ENCODE measurements at places on chromosomes 13 and 19.

DNA sequence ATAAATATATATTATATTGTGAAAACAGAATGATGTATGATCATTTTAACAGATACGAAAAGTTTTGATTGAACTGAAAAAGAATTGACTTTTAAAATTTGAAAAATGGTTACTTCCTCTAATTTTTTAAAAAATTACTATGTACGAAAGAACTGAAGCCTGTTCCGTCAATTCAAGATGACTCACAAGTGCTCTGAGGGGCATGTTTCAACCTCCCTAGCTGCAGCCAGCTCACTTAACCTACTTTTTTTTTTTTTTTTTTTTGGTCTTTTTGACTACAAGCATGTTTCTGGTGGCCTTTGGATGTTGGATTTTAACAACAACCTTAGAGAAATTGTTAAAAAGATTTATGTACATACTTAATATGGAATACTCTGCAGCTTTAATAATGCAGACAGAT lies 1139.3 kb downstream of the DIAPH3 start:
- no peak for DNase-seq

GRCh38 chr19:49119411-49120324 lies at the start of gene PPFIA3:
Gene PPFIA3 (plus strand): TSS chr19:49119544. CDS start chr19:49127874, 8,330 bp downstream.
- DNase-seq = no peak

DNA sequence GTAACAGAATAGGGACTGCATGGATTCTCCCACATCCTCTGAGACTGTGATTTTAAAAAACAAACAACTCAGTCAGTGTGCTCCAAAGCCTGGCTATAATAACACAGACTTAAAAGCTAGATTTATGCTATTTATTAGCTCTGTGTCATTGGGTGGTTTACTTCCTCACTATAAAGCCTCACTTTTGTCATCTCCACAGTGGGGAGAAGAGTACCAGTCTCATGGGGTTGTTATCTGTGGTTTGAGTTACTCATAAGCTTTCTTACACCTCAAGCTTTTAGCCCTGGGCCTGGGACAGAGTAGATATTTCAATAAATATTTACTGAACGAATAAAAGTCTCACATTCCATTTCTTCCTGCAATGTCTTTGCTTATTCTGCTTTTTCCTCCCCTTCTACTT lies 5.3 kb downstream of the RNASEH2B start:
- no peak for DNase-seq

DNA sequence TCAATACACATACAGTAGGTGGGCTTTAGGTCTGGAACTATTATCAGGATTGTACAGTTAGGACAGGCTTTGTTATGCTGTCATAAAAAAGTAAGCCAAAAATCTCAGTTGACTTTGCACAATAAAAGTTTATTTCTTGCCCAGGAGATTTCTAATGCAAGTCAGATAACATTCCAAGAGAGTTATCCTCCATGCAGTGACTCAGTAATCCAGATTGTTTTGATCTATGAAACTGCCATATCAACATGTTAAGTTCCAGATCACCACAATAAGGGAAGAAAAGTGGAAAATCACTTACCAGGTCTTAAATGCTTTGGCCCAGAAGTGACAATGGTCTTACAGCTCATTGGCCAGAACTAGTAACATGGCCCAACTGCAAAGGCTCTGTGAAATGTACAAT lies 636.2 kb upstream of the KLF12 start:
- DNase-seq = peak; percentile 88

GRCh38 chr13:45821811-45822210 lies 29.7 kb downstream of the SIAH3 start:
- no peak for DNase-seq

DNA sequence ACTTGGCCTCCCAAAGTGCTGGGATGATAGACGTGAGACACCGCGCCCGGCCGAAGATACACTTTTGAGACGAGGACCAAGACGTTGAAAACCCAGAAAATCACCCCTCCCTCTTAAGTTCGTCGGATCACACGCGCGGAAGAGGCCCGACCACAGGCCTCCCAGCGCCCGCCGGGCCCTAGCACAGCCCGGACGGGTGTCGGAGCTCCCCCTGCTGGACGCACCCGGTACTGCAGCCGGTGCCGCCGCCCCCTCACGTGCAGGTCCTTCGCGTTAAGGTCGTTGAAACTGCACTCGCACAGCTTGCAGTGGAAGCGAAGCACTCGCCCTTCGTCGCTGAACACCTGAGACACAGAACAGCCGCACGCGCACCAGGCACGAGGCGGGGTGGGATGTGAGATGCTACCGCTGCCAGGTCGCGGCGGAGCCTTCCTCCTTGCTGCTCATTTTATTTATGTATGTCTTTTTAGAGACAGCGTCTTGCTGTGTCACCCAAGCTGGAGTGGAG lies 35.7 kb upstream of the MATK start:
- DNase-seq = no peak

DNA sequence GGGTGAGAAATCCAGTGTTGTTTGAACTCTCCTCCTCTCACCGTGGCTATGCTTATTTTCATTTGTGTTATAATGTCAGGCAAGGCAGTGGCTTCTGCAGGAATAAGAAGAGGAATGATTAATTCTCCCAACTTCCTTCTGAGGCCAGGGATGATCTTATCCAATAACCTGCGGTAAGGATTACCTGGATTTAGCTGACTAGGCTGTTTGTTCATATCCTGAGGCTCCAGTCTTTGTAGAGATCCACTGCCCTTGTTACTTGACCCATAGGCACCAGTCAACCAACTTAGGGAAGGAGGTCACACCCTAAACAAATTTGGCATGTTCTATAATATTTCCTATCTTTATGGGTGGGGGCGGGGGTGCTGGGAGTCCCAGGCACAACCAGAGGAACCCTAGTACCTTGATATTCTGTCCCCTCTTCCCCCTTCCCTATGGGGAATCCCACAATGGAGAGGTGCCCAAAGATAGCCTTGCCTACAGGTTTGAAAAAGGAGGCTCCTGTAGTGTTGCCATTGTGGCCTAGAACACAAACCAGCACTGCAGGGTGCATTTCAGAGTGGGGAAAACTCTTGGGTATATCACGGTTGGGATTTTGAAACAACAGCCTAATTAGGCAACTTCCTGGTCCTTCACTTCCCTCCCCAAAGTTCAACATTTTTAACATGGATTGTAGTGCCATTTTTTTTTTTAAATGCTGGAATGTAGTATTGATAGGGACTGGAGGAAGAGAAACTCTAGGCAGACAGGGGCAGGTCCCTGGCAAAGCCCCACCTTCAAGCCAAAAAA lies 977.5 kb upstream of the SPRY2 start:
- DNase-seq = no peak

DNA sequence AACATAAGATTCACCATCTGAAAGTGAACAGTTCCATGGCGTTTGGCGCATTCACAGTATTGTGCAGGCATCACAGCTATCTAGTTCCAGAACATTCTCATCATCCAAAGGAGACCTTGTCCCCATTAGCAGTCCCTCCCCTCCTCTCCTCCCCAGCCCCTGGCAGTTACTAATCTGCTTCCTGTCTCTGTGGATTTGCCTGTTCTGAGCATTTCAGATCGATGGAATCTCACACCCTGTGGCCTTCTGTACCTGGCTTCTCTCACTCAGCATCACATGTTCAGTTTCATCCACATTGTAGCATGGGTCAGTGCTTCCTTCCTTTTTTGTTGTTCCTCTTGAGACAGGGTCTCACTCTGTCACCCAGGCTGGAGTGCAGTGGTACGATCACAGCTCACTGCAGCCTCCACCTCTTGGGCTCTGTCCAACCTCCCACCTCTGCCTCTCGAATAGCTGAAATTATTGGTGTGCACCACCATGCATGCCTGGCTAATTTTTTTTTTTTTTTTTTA lies 34.6 kb downstream of the CRTC1 start:
- DNase-seq = no peak

GRCh38 chr13:88189728-88190127 lies 518.6 kb downstream of the SLITRK5 start:
- DNase-seq = no peak

- no peak for DNase-seq
These were observed 25.2 kb downstream of the CRTC1 start for GRCh38 chr19:18708452-18709231.

- no peak for DNase-seq
These were observed 197.5 kb downstream of the NBEA start for GRCh38 chr13:35139591-35139990.

DNA sequence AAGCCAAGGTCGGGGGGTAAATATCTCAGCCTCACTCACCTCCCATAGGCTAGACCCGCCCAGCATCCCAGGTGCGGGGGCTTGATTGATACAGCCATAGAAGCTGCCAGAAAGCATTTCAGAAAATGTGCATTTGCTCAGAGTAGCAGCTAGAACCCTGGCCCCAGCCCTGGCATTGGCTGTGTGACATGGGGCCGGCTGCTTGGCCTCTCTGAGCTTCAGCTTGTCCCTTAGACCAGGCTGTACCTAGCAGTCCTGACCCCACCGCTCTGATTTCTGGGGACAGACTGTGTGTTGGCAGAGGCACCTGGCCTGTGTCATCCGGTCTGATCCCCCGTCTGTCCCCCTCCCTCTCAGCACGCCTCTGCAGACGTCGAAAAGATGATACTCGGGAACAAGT lies 15.4 kb downstream of the RAB8A start:
- DNase-seq = no peak

GRCh38 chr13:75321084-75321483 lies 160.9 kb downstream of the TBC1D4 start:
- no peak for DNase-seq

GRCh38 chr13:111966933-111967332 lies 100.0 kb upstream of the SOX1 start:
- DNase-seq = no peak

DNA sequence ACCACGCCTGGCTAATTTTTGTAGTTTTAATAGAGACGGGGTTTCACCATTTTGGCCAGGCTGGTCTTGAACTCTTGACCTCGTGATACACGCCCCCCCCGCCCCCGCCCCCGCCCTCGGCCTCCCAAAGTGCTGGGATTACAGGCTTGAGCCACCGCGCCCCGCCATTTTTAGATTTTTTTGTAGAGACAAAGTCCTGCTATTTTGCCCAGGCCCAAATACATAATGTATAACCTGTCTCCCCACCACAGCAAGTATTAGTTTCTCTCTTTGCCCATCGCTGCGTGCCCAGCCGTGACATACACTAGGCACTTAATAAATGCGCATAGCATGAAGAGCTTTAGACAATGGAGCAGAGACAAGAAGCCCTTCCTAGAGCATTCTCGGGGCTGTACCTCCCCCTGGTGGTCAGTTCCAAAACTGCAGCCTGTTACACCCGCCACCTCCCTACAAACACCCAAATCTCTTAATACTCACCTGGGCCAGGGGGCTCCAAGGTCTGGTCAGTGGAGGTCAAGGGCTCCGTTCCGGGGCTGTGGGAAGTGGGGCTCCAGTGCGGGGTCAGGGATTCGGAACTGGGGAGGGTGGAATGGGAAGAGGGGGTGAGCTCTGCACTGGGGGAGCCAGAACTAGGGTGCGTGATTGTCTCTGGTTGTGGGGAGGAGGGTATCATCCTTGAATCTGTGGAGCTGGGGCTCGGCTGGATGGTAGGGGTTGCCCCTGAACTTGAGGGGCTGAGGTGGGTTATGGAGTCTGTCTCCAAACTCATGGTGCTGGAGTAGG lies 22.5 kb downstream of the IQCN start:
- no peak for DNase-seq

GRCh38 chr19:11745869-11746268 lies 7.1 kb upstream of the ZNF823 start:
- no peak for DNase-seq

DNA sequence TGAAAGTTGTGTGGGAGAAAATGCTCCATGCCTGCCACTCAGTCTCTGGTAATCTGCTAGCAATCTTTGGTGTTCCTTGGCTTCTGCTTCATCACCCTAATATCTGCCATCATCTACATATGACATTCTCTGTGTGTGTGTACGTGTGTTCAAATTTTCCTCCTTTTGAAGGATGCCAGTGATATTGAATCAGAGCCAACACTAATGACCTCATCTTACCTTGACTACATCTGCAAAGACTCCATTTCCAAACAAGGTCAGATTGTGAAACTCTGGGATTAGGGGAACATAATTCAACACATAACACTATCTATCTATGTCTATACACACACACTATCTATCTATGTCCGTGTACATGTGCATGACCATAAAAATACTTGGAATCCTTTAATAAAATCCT lies 81.4 kb upstream of the IRS2 start:
- no peak for DNase-seq

DNA sequence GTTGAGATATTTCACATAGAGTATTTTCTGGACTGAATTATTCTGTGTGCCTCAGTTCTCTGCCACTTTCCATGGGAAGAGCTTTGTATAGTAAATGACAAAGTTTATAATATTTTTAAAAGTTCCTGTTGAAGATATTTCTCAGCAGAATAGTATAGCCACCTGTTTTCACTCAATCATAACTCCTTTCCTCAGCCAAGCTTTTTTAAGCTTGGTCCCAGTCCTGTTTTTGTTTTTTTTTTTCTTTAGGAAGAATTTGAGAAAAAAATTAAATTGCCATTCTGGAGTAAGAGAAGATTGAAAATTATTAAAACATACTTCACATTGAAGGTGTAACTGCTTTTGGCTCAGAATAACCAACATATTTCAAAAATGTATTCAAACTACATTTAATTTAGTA lies 55.5 kb downstream of the ENOX1 start:
- DNase-seq = no peak

GRCh38 chr19:5932609-5933262 lies 18.7 kb downstream of the CAPS start:
- no peak for DNase-seq

DNA sequence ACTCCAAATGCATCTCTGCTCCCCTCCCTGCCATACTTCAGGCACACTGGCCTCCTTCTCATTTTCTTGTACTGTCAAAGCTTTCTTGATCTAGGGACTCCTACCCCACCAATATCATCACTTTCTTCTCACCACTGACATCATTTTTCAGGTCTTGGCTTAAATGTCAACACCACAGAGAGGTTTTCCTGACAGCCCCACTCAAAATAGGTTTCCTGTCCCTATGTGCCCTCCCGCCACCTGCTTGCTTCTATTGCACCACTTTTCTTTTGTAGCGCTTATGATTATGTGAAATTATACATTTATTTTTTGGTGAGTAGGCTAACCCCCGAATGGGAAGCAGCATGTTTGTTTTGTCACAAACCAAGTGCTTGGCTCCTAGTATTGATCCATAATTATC lies 164.6 kb downstream of the NDFIP2 start:
- DNase-seq = no peak

- no peak for DNase-seq
These were observed 24.7 kb upstream of the ZC3H13 start for GRCh38 chr13:46077265-46077664.

DNA sequence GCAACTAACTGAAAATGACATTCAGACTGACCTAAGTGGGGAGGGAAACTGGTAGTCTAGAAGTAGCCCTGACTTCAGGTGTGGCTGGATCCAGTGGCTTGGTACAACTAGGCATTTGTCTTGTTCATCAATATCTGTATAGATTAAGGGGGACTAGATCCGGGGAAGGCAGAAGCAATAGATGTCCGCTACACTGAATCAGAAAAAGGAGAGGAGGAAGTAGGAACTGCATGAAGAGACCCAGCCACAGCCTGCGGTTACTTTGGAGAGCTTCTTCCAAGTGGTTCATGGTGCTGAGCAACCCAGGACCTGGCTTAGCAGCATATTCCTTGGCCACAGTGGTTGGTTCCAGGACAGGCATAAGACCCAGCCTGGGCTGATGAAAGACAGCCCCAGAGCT lies 9.9 kb upstream of the PRODH2 start:
- DNase-seq = no peak
